ENCODE measurements at places on chromosomes 5 and 9. TPM values are rescaled to one million over a fixed set of nuclear protein-coding genes. Genes with fewer than 3 reads are reported as not detected.

DNA sequence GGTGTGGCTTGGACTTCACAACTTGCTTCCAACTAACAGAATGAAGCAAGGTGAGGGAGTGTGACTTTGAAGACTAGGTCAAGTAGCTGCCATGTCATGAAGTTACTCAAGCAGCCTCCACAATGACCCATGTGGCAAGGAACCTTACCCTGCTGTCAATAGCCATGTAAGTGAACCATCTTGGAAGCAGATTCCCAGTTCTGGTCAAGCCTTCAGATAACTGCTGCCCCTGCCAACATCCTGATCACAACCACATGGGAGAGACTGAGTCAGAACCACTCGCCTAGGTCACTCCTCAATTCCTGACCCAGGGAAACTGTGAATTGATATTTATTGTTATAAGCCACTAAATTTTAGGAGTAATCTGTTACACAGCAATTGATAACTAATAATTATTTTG is 10.9 kb downstream of the ZCCHC10 start:
- no peak for DNase-seq
- no peaks in the 10 kb centered on the region for H3K27me3 ChIP-seq
- no peak overlapping the region for H3K4me3 ChIP-seq
- peaks cover 46% of the 10 kb centered on the region for H3K36me3 ChIP-seq

GRCh38 chr9:9396518-9396917 is 1216.3 kb downstream of the PTPRD start:
- no peaks in the 10 kb centered on the region for H3K4me1 ChIP-seq
- no peak overlapping the region for H3K27ac ChIP-seq
- H3K36me3 ChIP-seq: no peaks in the 10 kb centered on the region
- no peak for DNase-seq
- no peaks in the 10 kb centered on the region for H3K27me3 ChIP-seq
- no peak overlapping the region for H3K4me3 ChIP-seq

DNA sequence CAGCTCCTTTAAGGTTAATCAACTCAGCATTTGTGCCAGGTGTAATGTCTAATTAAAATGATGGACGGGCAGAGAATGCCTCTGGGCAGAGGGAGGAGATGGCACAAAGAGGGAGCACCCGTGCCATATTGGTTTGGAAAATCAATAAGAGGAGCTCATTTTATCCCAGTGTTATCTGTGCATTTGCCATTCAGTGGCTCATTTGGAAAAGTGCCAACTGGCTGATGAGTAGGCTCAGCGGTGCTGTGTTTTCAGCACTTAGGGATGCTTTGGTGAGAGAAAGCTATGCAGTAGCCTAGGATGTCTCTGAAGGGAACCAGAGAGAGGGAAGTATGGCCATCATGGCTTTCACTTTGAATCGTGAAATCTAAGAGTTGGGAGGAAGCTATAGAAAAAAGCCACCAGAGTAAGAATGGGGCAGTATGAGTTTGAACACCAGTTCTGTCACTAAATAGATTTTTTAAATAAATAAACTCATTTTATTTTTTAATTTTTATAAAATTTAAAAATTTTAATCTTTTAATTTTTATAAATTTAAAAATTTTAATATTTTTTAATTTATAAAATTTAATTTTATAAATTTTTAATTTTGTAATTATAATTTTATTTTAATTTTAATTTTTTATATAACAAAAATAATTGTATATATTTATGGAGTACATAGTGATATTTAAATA is 472.8 kb downstream of the BRINP1 start:
- no peak for DNase-seq
- no peaks in the 10 kb centered on the region for H3K27me3 ChIP-seq

DNA sequence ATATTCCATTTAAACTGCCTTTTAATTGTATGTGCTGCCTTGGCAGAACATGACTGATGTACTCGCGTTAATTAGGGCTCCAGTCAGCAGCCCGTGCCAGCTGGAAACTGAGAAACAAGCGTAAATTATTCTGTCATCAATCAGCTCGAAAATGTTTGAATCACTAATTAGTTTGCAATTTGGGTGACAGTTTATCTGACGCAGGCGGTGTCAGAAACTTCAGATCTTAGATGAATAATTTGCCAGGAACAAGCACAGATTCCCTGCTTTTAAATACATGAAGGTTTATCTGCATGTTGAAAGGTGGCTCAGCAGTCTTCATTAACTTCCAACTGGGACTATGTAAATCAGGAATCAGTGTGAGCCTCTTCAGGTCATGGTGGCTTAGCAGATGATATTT is 176.0 kb upstream of the TLE4 start:
- no peak overlapping the region for H3K27ac ChIP-seq
- DNase-seq: no peak
- no peaks in the 10 kb centered on the region for H3K27me3 ChIP-seq
- H3K4me3 ChIP-seq: no peak overlapping the region
- no peaks in the 10 kb centered on the region for H3K36me3 ChIP-seq

DNA sequence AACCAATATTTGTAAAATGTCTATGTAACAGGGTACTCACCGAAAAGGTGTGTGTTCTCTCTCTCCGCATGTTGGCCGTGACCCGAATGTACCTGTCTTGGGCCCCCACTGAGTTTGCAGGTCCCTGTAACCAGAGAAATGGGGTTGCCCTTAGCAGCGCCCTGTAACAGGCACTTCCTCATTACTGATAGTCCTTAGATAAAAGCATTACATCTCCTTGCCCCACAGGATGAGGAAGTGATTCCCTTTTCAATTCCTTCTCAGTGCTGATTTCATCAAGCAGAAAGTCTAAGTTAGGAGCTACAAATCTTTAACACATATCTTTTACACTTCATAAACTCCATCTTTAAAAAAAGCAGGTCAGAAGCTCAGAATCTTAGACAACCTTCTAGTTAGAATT is 15.2 kb upstream of the HMHB1 start:
- H3K27ac ChIP-seq: no peak overlapping the region
- DNase-seq: no peak
- H3K27me3 ChIP-seq: no peaks in the 10 kb centered on the region
- no peaks in the 10 kb centered on the region for H3K4me1 ChIP-seq

GRCh38 chr9:131475956-131476776 is 26.6 kb upstream of the POMT1 start:
- H3K4me3 ChIP-seq: no peak overlapping the region
- peaks cover 9% of the 10 kb centered on the region for H3K4me1 ChIP-seq
- peaks cover 100% of the 10 kb centered on the region for H3K36me3 ChIP-seq

GRCh38 chr9:72526901-72527800 is 5.7 kb downstream of the TMC1 start:
- H3K27me3 ChIP-seq: no peaks in the 10 kb centered on the region
- no peaks in the 10 kb centered on the region for H3K36me3 ChIP-seq
- DNase-seq: no peak

LIX1 gene
- not detected for total RNA-seq

DNAJC21 gene
- total RNA-seq: 51.9 TPM

ENHO gene
- total RNA-seq: not detected

PRDM9 gene
- total RNA-seq: not detected

GRCh38 chr5:1029282-1029944 is 20.8 kb downstream of the NKD2 start:
- no peaks in the 10 kb centered on the region for H3K27me3 ChIP-seq
- no peak overlapping the region for H3K4me3 ChIP-seq
- no peak overlapping the region for H3K27ac ChIP-seq
- DNase-seq: no peak
- no peaks in the 10 kb centered on the region for H3K36me3 ChIP-seq

DNA sequence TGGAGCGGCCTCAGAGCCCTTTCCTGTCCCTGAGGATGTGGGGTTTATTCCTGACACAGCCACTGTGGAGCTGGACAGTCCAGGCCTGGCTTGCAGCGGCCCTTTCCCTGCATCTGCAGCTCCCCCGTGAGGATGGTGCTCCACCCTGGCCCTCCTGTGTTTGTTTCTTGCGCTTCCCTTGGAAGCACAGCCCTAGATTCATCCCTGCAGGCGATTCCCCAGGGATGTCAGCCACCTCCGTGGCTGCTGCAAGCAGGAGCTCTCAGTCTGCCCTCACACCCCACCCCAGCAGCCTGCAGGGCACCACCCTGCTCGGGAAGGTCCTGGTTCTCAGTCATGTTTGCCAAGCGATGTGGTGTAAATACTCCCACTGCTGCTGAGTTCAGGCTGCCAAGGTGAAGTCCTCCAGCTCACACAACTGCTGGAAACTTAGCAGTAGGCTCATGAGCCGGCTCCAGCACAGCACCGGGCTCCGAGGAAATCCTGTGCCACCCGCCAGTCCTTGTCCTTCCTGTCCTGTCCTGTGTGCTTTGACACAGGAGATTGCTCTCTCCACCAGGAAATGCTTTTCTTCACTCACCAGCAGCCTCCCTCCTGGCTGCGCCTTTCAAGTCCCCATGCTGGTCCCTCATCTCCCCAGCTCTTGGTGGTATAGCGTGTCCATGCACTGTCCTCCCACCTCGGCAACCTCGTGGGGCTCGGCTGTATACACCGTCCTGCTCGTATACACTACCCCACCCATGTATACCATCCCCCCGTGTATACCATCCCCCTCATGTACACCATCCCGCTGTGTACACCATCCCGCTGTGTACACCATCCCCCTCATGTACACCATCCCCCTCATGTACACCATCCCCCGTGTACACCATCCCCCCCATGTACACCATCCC is 16.2 kb downstream of the ROPN1L start:
- H3K27ac ChIP-seq: no peak overlapping the region
- H3K4me1 ChIP-seq: peaks cover 35% of the 10 kb centered on the region
- DNase-seq: no peak
- H3K36me3 ChIP-seq: no peaks in the 10 kb centered on the region
- H3K27me3 ChIP-seq: peaks cover 23% of the 10 kb centered on the region
- no peak overlapping the region for H3K4me3 ChIP-seq

ENTPD8 gene
- total RNA-seq: not detected

DNA sequence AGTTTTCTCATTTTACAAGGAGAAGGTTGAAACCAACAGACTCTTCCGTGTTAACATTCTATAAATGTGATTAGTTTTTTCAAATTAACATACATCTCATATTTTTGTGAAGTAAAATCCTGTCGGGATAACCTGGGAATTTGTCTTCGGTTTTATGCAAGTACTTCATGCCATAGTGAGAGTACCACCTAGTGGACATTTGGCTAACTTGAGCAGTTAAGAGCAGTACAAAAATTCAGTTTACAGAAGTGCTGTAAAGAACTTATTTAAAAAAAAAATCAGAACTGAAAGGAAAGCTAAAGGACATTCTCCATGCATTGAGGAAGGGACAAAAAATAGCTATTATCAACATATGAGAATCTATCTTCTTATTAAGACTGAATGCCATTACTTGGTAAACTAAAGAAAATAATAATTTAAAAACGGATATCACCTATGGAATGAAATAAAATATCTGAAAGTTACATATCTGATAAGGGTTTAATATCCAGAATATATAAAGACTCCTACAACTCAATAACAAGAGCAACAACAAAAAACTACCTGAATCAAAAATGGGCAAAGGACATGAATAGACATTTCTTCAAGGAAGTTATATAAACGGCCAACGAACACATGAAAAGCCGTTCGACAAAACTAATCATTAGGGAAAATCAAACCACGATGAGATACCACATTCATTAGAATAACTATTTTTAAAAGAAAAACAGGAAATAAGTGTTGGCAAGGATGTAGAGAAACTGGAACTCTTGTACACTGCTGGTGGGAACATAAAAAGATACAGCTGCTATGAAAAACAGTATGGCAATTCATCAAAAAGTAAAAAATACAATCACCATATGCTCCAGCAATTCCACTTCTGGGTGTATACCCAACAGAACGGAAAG is 117.0 kb upstream of the GNA14 start:
- H3K4me1 ChIP-seq: no peaks in the 10 kb centered on the region
- H3K4me3 ChIP-seq: no peak overlapping the region
- H3K27me3 ChIP-seq: no peaks in the 10 kb centered on the region
- no peaks in the 10 kb centered on the region for H3K36me3 ChIP-seq

CKMT2 gene
- not detected for total RNA-seq

DNA sequence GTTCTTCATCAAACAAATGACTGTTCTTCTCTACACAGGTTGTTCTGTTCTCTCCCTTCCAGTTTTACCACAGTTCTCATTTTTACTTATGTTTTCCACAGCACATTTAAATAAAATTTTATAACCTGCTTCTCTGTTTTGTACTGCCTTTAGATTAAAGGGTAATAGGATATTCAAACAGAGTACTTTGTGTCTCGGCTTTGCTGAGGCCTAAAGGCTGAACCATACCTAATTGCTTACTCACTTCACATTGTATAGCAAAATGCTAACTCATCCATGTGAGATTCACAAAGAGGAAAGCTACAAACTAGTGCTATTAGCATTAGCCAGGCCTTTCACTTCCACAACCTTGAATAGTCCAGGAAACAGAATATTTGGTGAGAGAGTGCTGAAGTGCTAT is 200.3 kb downstream of the TRPM3 start:
- no peak for DNase-seq
- no peak overlapping the region for H3K4me3 ChIP-seq
- no peaks in the 10 kb centered on the region for H3K36me3 ChIP-seq
- H3K4me1 ChIP-seq: peaks cover 6% of the 10 kb centered on the region

HEMGN gene
- not detected for total RNA-seq

KLF9 gene
- total RNA-seq: 16.5 TPM

- no peaks in the 10 kb centered on the region for H3K27me3 ChIP-seq
- H3K4me3 ChIP-seq: no peak overlapping the region
- peaks cover 2% of the 10 kb centered on the region for H3K36me3 ChIP-seq
- DNase-seq: no peak
- H3K27ac ChIP-seq: no peak overlapping the region
- no peaks in the 10 kb centered on the region for H3K4me1 ChIP-seq
Measured at GRCh38 chr5:173963182-173963838, 25.7 kb upstream of the C5orf47 start.

GRCh38 chr5:148998174-148998797 is 64.6 kb downstream of the SH3TC2 start:
- H3K27me3 ChIP-seq: no peaks in the 10 kb centered on the region
- DNase-seq: no peak
- H3K36me3 ChIP-seq: no peaks in the 10 kb centered on the region
- no peak overlapping the region for H3K4me3 ChIP-seq

GRCh38 chr9:126587187-126588185 is 26.2 kb upstream of the LMX1B start:
- no peak overlapping the region for H3K27ac ChIP-seq
- no peak overlapping the region for H3K4me3 ChIP-seq
- H3K27me3 ChIP-seq: peaks cover 88% of the 10 kb centered on the region

PLEKHG4B gene
- 1.2 TPM for total RNA-seq

DNA sequence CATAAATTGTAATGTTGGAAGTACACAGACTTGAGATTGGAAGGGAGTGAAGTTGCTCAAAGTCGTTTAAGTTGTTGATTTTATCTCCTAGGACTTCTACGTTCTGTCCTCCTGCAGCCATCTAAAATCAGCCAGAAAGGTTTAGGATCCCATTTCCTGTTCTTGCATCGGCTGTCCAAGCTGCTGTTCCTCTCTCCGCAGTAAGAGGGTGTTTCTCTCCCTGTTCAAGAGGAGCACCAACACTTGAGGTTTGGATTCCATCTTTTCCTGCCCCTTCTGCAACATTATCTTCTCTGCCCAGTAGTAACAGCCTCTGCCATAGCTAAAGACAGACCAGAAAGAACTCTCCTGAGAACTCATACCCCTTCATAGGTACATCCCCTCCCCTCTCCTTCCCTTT is 373.4 kb downstream of the GADD45G start:
- H3K27me3 ChIP-seq: no peaks in the 10 kb centered on the region
- H3K4me3 ChIP-seq: no peak overlapping the region
- H3K27ac ChIP-seq: no peak overlapping the region
- H3K36me3 ChIP-seq: no peaks in the 10 kb centered on the region
- DNase-seq: no peak

KIAA0825 gene
- total RNA-seq: 1.8 TPM
